ENCODE measurements at places on chromosomes 7 and 10.

GRCh38 chr7:139594090-139594489 is 70.6 kb downstream of the CLEC2L start:
- no peak for DNase-seq

- no peak for DNase-seq
Observed at GRCh38 chr10:84879991-84880390, 551.6 kb downstream of the CCSER2 start.

DNA sequence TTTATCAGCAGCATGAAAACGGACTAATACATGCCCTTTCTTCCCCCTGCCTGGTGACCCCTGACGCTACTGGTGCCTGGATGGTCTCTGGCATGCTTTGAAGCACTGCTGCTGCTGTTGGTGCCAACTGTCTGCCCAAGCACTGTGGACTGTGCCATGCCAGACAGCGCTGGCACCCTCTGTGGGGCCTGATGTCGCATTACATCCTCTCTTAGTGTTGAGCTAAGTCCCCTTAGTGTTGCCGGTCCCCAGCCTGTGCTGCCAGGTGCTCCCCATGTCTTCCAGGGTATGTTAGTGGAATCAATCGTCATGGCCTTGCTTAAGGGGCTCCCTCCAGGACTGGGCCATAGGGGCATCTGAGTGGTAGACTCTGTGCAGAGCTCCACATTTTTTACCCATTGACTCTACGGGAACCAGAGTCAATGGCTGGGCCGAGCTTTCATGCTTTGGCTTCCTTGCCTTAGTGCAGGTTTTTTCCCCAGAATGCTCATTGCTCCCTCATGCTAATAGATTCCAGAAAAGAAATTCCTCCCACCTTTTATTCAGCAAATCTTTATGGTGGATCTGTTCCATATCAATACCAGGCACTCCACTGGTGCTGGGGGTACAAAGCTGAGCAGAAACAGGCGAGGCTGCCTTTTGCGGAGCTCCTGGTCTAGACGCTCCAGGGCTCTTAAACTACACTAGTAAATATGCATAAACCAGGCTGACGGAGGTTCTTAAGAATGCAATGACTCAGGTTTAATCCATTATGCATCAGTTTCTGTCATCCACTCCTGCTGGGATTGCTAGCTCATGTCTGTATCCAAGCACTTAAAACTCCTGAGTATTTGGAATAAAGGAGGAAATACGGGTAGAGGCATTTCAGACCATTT is 21.8 kb upstream of the MRC1 start:
- DNase-seq = no peak

DNA sequence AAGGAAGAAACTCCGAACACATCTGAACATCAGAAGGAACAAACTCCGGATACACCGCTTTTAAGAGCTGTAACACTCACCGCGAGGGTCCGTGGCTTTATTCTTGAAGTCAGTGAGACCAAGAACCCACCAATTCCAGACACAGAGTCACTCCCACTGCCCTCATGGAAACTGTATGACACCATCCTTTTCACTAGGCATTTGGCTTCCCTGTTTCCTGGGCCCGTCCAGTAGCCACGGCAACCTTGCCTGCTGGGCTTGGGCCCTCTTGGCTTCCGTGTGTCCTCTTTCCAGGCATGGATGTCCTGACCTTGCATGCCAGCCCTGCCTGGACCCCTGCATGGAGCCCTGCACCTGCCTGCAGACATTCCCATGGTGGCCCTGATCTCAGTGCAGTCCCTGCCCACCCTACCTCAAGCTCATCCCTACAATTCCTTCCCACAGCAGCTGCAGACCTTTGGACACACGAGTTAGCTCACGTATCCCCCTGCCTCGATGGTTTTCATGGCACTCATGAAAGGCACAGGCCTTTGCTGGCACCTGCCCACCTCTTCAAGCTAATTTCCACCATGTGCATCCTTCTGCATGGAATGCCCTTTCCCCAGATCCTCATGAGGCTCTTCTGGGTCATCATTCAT is 6.7 kb downstream of the SH2D4B start:
- no peak for DNase-seq

- no peak for DNase-seq
Observed at GRCh38 chr10:100364735-100365391, 17.8 kb downstream of the SCD start.

DNA sequence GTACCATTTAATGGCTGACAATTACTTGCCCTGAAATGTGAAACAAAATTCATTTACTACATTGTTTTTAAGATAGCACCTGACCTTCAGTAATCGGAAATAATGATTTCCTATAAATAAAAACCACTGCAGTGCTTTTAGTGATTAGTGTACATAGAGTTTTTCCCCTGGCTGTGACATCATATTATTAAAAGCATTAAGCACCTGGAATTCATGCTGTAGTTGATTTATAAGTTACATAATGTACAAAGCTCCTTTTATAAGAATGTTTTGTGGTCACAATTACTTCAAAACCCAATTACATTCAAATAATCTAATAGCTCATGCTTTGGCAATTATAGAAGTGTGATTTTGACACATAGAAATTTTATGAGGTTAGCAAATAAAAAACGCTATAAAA is 44.3 kb upstream of the EIF4H start:
- DNase-seq = no peak

DNA sequence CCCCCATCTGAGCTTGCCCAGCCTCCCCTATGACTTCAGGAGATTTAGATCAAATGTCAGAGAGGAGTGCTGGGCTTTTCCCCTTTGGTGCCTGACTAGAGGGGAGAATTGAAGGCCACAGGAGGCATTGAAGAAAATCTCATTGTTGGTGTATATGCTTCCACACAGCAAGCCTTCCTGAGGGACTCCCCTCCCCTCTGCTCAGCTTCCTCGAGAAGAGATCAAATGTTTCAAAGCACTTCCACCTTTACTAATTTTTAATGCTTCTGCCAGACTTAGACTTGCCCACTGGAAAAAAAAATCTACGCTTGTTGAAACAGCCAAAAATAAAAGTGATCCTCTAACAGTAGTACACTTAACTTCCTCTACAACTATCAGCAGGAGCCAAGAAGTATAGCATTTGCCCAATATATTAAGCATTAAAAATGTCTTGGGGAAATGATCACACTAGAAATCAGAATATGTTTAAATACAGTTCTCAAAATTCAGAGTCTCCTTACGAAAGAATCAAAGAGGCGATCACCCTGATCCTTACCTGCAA is 79.3 kb downstream of the FZD1 start:
- no peak for DNase-seq

- DNase-seq = no peak
Observed at GRCh38 chr10:63585041-63585440, 63.8 kb downstream of the REEP3 start.

DNA sequence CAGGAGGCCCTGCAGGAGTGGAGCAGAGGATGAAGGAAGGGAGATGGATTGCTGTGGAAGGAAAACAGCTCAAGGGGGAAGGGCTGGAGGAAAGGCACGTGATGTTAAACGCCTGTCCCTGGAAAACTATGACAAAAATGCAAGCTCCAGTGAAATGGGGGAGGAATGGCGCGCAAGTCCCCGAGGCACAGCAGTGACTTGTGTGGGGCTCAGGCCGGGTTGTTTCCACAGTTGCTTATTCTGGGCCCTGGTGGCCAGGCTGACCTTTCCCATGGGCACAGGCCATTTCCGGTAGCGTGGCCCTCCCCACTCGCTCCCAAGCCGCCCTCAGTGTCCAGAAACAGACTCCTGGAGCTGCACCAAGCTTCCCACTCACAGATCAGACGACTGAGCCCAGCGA is 68.1 kb upstream of the PDGFA start:
- no peak for DNase-seq

DNA sequence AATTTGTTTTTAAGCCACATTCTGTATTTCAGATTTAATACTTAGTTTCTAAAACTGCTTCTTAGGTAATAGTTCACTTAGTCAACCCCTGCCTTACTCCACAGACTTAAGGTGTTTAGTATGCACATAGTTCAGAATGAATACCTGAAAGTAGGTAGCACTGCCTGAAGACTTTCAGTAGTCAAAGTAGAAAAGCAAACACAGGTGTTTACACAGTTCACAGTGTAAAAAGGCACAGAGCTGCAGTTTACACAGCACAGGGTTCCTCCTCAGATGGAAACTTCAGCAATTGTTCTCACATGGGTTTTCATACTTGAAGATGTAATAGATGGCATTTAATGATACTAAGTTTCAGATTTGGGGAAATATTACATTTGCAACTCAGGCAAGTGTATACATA is 3.1 kb upstream of the PKD1L1 start:
- DNase-seq = no peak

DNA sequence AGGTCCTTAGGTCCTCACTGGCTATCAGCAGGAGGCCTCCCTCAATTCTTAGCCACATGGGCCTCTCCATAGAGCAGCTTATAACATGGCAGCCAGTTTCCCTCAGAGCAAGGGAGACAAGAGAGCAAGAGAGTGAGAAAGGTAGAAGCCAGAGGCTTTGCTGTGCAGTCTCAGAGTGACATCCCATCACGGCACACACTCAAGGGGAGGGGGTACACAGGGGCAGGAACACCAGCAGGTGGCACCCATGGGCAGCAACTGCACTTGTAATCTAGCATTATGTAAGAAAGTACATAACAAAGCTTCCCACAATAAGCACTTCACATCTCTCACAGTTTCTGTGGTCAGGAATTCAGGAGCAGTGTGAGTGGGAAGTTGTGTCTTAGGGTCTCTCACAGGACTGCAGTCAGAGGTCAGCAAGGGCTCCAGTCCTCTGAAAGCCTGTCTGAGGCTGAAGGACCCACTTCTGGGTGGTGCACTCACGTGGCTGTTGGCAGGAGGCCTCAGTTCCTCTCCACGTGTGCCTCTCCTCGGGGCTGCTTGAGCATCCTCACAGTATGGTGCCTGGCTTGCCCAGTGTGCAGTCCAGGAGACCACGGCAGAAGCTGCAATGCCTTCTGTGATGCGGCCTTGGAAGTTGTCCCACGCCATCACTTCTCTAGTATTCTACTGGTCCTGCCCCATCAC is 159.4 kb downstream of the OAT start:
- no peak for DNase-seq

- no peak for DNase-seq
Observed at GRCh38 chr7:158447151-158447505, 140.5 kb downstream of the PTPRN2 start.

- peak; percentile 47 for DNase-seq
Observed at GRCh38 chr10:110681023-110681681, 37.0 kb downstream of the RBM20 start.

DNA sequence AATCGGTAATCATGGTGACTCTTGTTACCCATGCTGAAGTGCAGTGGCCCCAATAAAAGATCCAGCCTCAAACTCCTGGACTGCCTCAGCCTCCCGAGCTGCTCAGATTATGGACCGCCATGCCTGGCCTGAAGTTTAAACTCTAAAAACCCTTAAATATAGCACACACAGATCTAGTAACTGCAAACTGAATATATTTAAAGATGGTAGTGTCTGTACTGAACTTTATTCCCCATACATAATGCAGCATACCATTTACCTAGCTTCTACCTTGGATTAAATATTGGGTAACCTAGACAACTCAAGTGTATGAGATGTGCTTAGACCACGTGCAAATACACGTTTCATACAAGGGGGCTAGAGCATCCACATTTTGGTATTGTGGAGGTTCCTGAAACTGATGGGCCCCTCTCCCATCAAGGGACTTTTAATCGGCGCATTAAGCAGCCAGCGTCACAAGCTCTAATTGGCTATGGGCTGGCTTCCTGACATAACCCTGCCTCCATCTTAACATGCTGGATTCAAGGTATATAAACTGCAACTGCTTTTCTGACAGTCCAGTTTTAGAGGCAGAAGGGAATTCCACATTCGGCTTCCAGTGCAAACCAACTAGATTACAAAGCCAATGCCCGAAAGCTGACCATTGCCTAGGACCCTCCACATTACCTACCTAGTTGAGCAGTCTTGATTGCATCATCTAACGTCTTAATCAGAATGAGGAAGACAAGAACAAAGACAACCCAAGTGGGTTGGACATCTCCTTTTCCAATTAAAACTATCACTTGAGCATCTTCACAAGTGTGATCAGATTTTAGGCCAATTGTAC is 13.0 kb downstream of the HNRNPA2B1 start:
- DNase-seq = peak; percentile 71

GRCh38 chr10:37972396-37972795 is 4.1 kb downstream of the ZNF25 start:
- DNase-seq = no peak

- peak; percentile 24 for DNase-seq
Observed at GRCh38 chr10:114068054-114068707, 24.5 kb downstream of the ADRB1 start.

DNA sequence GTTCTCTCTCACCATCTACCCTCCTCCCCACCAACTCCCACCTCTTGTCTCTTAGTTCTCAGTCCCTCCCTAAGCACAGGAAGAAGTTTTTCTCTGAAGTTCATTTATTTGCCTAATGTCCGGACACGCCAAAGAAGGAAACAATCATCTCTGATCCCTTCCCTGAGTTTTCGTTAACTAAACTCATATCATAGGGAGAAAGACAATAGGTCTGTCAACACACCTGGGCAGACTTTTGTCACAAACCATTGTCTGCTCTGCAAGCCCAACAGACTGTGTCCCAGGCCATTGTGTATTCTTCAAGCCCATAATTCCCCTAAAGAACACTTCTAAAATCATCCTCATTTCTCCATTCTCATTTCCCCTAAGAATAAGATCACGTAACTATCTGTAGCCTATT is 691.0 kb upstream of the MBL2 start:
- DNase-seq = peak; percentile 4

DNA sequence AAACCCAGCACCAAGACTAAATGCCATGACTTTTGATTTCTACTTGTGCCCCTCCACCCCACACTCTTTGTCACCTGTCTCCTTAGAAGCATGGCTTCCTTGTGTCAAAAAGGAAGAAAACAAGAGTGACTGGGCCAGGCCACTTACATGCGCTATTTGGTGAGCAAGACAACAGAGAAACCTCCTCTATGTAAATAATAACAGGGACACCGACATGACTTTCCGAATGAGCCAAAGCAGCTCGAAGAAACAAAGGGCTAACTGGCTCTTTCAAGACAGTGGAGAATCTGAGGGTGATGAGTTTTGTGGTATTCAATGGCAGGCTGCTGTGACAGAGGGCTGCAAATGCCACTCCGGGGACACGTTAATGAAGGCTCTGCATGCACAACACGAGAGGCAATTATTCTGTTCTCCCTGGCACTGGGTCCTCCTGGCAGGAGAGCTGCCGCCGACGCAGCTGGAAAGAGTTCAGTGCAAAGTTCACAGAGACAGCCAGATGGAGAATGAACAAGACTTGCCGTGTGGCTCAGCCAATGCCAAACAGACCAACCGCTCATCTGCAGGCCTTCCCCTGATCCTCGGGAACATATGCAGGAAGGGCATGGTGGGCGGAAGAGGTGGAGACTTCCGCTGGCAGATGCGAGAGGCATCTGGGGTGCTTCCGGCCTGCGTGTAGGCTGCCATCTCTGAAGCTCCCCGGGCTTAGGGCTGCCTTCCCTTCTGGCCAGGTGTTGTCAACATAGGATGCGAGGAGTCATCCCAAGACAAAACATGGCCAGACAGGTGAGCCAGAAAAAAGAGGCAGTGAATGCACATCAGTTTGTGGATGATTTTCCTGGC is 59.1 kb upstream of the SMNDC1 start:
- DNase-seq = no peak

- no peak for DNase-seq
Observed at GRCh38 chr10:16656895-16657294, 135.2 kb upstream of the C1QL3 start.

GRCh38 chr7:44624318-44624717 is 17.9 kb downstream of the OGDH start:
- no peak for DNase-seq

- no peak for DNase-seq
Observed at GRCh38 chr10:31413325-31413724, 94.3 kb downstream of the ZEB1 start.

- no peak for DNase-seq
Observed at GRCh38 chr7:50300336-50300735, 4.2 kb upstream of the IKZF1 start.

All from NCI-H1417 (cell line).